Hindlimb muscle (tissue), 1 donor: ENCODE measurements at places on chromosomes 1 and 21. TPM values are rescaled to one million over a fixed set of nuclear protein-coding genes. Genes with fewer than 3 reads are reported as not detected.

SV2A gene
- 2.1 TPM for polyA plus RNA-seq

LRP8 gene
- 6.1 TPM for polyA plus RNA-seq

TDRD5 gene
- polyA plus RNA-seq: not detected

NBPF4 gene
- not detected for polyA plus RNA-seq
